ENCODE measurements at places on chromosomes 1 and 21.

GRCh38 chr1:228927421-228927820 lies 192.1 kb downstream of the RHOU start:
- no peaks in the 10 kb centered on the region for H3K4me1 ChIP-seq
- DNase-seq, result no peak
- no peak overlapping the region for H3K27ac ChIP-seq
- H3K27me3 ChIP-seq, result no peaks in the 10 kb centered on the region
- H3K4me3 ChIP-seq, result no peak overlapping the region

GRCh38 chr1:22143065-22144033 lies at the start of gene WNT4:
Gene WNT4 (minus strand): TSS chr1:22143097. CDS start chr1:22142922, 175 bp downstream.
- peak; percentile 42 for DNase-seq
- peaks cover 19% of the 10 kb centered on the region for H3K4me1 ChIP-seq
- no peaks in the 10 kb centered on the region for H3K36me3 ChIP-seq
- H3K27ac ChIP-seq, result peak within 1 kb of the TSS; percentile 22
- peak within 1 kb of the TSS; percentile 61 for H3K4me3 ChIP-seq
- peaks cover 67% of the 10 kb centered on the region for H3K27me3 ChIP-seq

DNA sequence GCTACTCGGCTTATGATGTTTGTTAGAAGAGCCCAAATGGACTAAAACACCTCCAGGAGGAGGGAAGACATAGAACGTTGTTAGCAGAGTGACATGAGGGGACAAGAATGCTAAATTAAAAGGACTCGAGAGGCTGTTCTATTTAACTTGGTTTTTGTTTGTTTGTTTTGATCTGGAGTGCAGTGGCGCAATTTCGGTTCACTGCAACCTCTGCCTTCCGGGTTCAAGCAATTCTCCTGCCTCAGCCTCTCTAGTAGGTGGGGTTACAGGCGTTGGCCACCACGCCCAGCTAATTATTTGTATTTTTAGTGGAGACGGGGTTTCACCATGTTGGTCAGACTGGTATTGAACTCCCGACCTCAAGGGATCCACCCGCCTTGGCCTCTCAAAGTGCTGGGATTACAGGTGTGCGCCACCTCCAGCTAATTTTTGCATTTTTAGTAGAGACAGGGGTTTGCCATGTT lies 5.1 kb upstream of the HNRNPU start:
- H3K27ac ChIP-seq, result no peak overlapping the region
- no peaks in the 10 kb centered on the region for H3K36me3 ChIP-seq
- H3K4me1 ChIP-seq, result peaks cover 7% of the 10 kb centered on the region
- no peaks in the 10 kb centered on the region for H3K27me3 ChIP-seq
- no peak overlapping the region for H3K4me3 ChIP-seq

- no peak overlapping the region for H3K4me3 ChIP-seq
- H3K4me1 ChIP-seq, result no peaks in the 10 kb centered on the region
- H3K36me3 ChIP-seq, result no peaks in the 10 kb centered on the region
- no peak overlapping the region for H3K27ac ChIP-seq
Observed at GRCh38 chr1:38613996-38614395, 245.6 kb downstream of the RRAGC start.

DNA sequence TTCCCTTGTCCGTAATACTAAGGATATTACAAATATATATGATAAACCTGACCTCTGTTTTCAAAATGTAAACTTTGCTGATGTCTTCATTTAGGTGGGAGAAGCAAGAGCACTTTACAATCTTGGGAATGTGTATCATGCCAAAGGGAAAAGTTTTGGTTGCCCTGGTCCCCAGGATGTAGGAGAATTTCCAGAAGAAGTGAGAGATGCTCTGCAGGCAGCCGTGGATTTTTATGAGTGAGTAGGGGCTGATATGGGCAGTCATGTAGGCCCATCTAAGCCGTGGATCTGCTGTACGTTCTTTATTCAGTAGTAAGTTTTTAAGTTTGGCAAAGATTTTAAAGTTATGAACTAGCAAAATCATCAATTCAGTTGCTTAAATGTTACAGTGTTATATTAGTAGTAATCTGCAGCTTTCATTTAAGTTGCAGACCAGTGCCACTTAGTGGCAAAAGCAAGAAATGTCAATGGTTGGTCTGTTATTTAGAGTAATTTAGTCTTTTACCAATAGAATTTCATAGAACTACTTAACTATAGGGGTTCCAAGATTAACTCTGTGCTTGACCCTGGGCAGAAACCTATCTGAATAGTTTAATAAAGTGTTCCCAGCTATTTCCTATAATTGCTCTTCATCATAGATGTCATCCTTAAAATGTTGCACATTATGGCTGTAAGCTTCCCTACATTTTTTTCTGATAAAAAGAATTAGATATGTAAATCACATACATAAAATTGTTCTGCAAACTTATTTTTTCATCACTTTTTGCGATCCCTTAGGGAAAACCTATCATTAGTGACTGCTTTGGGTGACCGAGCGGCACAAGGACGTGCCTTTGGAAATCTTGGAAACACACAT lies 21.3 kb downstream of the GPSM2 start:
- no peak overlapping the region for H3K4me3 ChIP-seq
- DNase-seq, result peak; percentile 16
- no peak overlapping the region for H3K27ac ChIP-seq
- H3K27me3 ChIP-seq, result no peaks in the 10 kb centered on the region

DNA sequence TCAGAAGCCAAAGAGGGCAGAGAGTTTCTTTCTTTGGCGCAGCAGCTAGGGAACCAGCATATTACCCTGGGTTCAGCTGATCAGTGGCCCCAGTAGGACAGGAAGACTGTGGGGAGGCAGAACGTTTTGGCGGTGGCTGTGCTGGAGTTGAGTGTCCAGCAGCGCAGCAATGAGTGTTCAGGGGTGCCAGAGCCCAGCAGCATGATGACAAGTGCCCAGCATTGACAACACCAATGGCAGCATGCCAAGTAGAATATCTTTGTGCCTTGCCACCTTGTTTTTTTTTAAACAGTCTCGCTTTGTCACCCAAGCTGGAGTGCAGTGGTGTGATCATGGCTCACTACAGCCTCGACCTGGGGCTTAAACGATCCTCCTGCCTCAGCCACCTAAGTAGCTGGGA lies 106.7 kb upstream of the CDC42BPA start:
- H3K27ac ChIP-seq, result peak overlapping the region; percentile 63
- H3K27me3 ChIP-seq, result no peaks in the 10 kb centered on the region
- no peak overlapping the region for H3K4me3 ChIP-seq

DNA sequence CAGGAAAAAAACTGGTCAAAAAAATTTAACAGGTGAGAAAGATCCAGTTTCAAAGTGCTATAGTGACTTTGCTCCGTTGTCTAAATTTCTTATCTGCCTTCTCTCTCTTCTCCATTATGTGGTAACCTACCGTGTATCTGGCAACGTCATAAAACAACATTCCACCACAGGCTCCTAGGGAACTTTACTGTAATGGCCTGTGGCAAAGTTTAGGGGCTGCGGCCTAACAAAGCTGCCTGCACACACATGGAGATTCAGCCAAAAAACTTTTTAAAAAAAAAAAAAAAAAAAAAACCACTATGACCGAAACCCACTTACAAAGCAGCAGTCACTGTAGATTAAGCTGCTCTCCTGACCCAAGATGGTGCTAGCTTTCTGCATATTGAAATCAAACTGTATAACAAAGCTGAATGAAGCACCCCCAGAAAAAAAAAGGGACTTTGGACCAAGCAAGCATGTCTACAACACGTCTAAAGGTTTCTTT lies 202.6 kb downstream of the SLC45A1 start:
- DNase-seq, result no peak
- H3K4me1 ChIP-seq, result peaks cover 13% of the 10 kb centered on the region
- H3K27ac ChIP-seq, result no peak overlapping the region
- no peak overlapping the region for H3K4me3 ChIP-seq
- no peaks in the 10 kb centered on the region for H3K27me3 ChIP-seq
- H3K36me3 ChIP-seq, result no peaks in the 10 kb centered on the region

- no peak overlapping the region for H3K27ac ChIP-seq
- no peaks in the 10 kb centered on the region for H3K36me3 ChIP-seq
- no peak for DNase-seq
- H3K4me1 ChIP-seq, result no peaks in the 10 kb centered on the region
- no peaks in the 10 kb centered on the region for H3K27me3 ChIP-seq
Observed at GRCh38 chr21:45826676-45827301, 154.8 kb upstream of the COL6A1 start.

- peaks cover 16% of the 10 kb centered on the region for H3K27me3 ChIP-seq
- H3K4me3 ChIP-seq, result no peak overlapping the region
- H3K27ac ChIP-seq, result no peak overlapping the region
- no peaks in the 10 kb centered on the region for H3K36me3 ChIP-seq
- DNase-seq, result no peak
Observed at GRCh38 chr1:29851691-29852090, 615.4 kb downstream of the PTPRU start.

DNA sequence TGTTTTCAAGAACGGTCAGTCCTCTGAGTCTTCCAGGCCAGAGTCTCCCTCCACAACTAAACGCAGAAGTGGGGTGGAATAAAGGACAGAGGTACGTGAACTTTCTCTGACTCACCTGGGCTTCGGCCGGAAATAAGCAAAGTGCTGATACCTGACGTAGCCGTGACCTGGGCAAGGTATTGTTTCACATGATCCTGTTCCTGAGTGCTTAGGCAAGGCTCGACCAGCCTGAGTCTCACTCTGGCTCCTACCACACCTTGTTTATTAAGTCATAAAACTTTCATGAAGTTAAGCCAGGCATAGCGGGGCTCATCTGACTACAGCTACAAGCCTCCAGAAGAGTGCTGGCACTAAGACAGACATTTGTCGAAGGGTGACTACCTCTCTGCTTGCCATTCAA lies 327.5 kb downstream of the SETD4 start:
- no peak overlapping the region for H3K27ac ChIP-seq
- DNase-seq, result no peak
- no peaks in the 10 kb centered on the region for H3K4me1 ChIP-seq
- no peak overlapping the region for H3K4me3 ChIP-seq
- H3K27me3 ChIP-seq, result peaks cover 4% of the 10 kb centered on the region

DNA sequence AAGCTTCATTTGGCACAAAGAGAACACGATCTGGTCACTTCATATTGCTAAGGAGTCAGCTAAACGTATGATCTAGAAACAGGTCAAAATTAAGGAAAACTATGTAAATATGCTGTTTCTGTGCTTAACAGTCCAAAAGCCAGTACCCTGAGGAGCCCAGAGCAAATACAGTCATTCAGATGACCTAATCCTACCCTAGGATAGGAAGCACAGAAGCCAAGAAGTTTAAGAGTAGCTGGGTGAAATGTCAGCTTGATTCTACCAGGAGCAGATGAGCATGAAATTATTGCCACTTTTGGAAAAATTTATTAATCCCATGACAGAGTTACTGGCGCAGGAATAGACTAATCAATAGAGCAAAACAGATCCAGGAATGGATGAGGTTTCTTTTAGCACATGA lies 18.3 kb downstream of the SORT1 start:
- no peaks in the 10 kb centered on the region for H3K4me1 ChIP-seq
- no peak for DNase-seq
- no peaks in the 10 kb centered on the region for H3K36me3 ChIP-seq
- no peak overlapping the region for H3K27ac ChIP-seq
- H3K27me3 ChIP-seq, result no peaks in the 10 kb centered on the region
- no peak overlapping the region for H3K4me3 ChIP-seq

DNA sequence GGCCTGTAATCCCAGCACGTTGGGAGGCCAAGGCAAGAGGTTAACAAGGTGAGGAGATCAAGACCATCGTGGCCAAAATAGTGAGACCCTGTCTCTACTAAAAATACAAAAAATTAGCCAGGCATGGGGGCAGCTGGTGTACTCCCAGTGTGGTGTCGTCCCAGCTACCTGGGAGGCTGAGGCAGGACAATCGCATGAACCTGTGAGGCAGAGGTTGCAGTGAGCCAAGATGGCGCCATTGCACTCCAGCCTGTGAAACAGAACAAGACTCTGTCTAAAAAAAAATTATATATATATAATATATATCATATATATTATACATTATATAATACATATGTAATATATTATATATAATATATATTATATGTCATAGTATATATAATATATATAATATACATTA lies 249.2 kb upstream of the TPTE start:
- no peak overlapping the region for H3K27ac ChIP-seq
- H3K27me3 ChIP-seq, result no peaks in the 10 kb centered on the region
- no peak overlapping the region for H3K4me3 ChIP-seq
- H3K36me3 ChIP-seq, result no peaks in the 10 kb centered on the region

GRCh38 chr1:101379037-101379436 lies 142.2 kb downstream of the S1PR1 start:
- H3K4me3 ChIP-seq, result no peak overlapping the region
- no peak overlapping the region for H3K27ac ChIP-seq
- no peaks in the 10 kb centered on the region for H3K4me1 ChIP-seq
- H3K27me3 ChIP-seq, result no peaks in the 10 kb centered on the region
- no peaks in the 10 kb centered on the region for H3K36me3 ChIP-seq

DNA sequence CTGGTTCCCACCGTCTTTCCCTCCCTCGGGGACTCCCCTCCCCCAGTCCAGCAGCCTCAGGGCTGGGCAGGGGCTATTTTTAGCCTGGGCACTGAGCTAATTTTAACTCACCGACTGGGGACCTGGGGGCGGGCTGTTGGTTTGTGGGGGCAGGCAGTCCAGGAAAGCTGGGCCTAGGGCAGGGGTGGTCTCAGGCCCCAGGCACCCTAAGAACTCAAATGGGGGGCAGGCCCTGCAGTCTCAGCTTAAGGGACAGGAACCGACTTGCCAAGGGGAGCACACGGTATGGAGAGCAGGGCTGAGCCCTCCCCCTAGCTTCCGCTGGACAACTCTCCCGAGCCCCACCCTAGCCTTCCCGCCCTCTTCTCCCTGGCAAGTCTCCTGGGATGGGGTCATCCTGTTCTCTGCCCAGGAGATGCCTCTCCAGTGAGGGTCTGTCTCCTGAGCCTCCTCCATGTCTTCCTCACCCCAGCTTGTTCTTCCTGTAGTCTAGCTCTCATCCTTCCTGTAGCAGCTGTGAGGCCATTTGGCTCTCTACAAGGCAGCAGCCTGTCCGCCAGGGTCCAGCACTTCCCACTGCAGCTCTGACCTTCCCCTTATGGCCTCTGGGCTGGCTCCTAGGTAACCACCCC lies 10.1 kb downstream of the MEF2D start:
- no peak overlapping the region for H3K4me3 ChIP-seq
- DNase-seq, result peak; percentile 38
- peaks cover 79% of the 10 kb centered on the region for H3K4me1 ChIP-seq

- no peak for DNase-seq
- no peaks in the 10 kb centered on the region for H3K36me3 ChIP-seq
- H3K27me3 ChIP-seq, result no peaks in the 10 kb centered on the region
- peak overlapping the region; percentile 81 for H3K27ac ChIP-seq
- H3K4me3 ChIP-seq, result no peak overlapping the region
Observed at GRCh38 chr1:178538192-178538916, 25.4 kb downstream of the TEX35 start.

GRCh38 chr21:35622612-35623011 lies 437.7 kb downstream of the SETD4 start:
- H3K4me1 ChIP-seq, result no peaks in the 10 kb centered on the region
- no peak overlapping the region for H3K27ac ChIP-seq
- DNase-seq, result no peak
- H3K27me3 ChIP-seq, result peaks cover 4% of the 10 kb centered on the region
- H3K36me3 ChIP-seq, result no peaks in the 10 kb centered on the region
